ENCODE measurements at places on chromosomes 3 and 15.

GRCh38 chr15:40787344-40787841 is 17.6 kb downstream of the C15orf62 start:
- DNase-seq, result no peak

DNA sequence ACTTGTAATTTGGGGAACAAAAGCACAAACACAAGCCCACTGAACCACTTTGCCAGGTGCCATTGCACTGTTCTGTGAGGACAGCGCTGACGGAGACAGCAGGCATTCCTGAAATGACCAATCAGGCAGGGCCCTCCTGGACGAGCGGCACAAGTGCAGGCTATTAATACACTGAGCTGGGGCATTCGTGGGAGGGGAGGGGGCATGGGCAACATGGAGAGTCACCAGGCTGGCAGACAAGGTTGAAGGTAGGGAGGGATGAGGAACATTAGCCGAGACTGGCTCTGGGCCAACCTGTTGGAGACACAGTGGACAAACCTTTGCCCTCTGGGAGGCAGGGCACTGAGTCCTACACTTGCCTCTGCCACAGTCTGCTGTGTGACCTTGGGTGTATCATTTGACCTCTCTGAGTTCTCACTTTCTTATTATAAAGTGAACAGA is 45.6 kb downstream of the NOX5 start:
- DNase-seq, result no peak

- DNase-seq, result no peak
Observed at GRCh38 chr3:110650741-110651140, 420.9 kb upstream of the NECTIN3 start.

DNA sequence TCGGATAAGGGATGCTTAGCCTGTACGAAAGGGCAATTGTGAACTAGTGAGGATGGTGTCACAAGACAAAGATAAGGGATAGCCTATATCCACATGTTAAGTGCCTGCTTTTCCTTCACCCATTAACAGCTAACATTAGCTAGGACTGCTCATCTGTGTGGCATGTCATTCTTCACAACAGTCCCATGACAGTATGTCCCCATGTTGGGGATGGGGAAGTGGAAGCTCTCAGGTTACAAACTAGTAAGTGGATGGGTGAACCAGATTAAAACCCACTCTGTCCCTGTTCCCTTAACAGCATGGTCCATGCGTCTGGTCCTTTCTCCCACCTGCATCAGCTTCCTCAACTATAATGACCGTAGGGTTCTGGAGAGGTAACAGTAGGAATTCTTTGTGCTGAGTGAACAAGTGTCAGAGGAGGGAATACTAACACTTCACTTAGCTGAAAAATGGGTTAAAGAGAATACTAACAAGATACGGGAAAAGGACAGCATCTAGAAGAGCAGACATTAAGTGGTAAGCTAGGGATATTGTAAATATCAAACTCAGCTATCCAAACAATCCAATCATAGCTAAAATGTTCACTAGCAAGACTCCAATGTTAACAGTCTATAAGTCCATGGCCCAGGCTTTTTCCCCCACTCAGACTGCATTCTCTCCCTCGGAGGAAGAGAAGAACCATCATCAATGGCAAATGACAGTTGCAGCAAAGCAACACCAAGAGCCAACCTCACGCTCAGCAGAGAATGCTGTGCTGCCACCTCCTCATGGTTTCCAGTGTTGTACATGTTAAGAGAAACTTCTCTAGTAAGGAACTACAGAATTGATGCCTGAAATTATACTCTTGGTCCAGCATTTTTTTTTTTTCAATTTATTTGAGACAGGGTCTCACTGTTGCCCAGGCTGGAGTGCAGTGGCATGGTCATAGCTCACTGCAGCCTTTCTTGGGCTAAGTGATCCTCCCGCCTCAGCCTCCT is 5.0 kb downstream of the RPLP1 start:
- no peak for DNase-seq

DNA sequence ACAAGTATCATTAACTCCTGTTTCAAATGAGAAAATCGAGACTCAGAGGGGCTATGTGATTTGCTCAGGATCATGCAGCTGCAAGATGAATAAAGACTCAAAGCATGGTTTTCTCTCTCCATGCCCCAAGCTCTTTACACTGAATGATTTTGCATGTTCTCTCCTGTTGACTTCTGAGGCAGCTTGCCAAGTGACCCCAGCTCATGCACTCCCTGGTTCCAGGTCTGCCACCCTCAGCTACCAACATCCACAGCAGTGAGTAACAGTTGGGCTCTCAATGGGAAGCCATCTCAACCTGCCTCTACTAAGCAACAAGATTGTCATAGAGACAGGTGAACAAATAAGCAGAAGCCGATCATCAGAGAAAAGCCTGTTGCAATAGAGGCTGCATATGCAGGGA is 116.9 kb upstream of the GADL1 start:
- DNase-seq, result no peak

DNA sequence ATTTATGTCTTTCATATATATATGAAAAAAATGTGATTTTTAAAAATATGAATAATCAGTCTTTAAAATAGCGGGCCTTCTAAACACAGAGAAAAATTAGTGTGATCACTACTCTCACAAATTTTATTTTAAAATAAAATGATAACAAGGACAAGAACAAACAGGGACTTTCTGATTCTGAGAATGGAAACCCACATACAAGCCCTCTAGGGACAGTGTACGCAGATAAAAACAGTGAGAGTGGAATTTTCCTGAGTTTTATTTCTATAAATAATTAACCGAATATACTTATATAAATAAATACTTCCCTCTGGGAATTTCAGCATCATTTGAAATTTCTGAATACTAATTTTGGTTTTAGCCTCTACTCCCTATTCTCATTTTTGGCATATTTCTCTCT is 201.4 kb upstream of the CBLB start:
- no peak for DNase-seq

GRCh38 chr3:94645790-94646189 is 582.9 kb downstream of the NSUN3 start:
- DNase-seq, result no peak

All from BE2C (cell line).